Activated naive CD4-positive, alpha-beta T cell treated with anti-CD3 and anti-CD28 coated beads, Interleukin-2, amount 50 U/mL, for 72 hours (primary cell): ENCODE measurements at places on chromosomes 13 and 19. TPM values are rescaled to one million over a fixed set of nuclear protein-coding genes. Genes with fewer than 3 reads are reported as not detected.

- no peak for DNase-seq
Measured at GRCh38 chr13:59340581-59340980, 823.1 kb downstream of the DIAPH3 start.

DNA sequence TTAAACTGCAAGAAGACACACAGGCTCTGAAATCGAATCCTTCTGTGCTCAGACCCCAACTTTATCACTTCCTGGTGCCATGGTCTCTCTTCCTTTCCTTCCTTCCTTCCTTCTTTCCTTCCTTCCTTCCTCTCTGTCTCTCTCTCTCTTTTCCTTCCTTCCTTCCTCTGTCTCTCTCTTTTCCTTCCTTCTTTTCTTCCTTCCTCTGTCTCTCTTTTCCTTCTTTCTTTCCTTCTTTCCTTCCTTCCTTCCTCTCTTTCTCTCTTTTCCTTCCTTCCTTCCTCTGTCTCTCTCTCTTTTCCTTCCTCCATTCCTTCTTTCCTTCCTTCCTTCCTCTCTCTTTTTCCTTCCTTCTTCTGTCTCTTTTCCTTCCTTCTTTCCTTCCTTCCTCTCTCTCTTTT lies 127.2 kb upstream of the CACNA1A start:
- no peak for DNase-seq

DNA sequence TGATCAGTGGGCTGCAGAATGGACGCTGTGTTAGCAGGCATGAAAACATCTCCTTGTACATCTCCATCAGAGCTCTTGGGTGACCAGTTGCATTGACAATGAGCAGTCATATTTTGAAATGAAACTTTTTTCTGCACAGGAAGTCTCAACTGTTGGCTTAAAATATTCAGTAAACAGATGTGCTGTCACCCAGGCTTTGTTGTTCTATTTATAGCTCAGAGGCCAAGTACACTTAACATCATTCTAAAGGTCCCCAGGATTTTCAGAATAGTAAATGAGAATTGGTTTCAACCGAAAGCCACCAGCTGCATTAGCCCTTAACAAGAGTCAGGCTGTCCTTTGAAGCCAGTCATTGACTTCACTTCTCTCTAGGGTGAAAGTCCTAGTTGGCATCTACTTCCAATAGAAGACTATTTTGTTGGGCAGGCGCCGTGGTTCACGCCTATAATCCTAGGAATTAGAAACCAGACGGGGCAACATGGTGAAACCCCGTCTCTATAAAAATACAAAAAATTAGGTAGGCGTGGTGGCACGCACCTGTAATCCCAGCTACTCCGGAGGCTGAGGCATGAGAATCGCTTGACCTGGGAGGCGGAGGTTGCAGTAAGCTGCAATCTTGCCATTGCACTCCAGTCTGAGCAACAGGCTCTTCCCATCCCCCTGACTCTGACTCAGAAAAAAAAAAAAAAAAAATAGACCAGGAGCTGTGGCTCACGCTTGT lies 7.9 kb upstream of the PDE4A start:
- no peak for DNase-seq

GRCh38 chr19:42074513-42075363 lies 1.2 kb upstream of the ZNF574 start:
- DNase-seq = peak; percentile 20

DNA sequence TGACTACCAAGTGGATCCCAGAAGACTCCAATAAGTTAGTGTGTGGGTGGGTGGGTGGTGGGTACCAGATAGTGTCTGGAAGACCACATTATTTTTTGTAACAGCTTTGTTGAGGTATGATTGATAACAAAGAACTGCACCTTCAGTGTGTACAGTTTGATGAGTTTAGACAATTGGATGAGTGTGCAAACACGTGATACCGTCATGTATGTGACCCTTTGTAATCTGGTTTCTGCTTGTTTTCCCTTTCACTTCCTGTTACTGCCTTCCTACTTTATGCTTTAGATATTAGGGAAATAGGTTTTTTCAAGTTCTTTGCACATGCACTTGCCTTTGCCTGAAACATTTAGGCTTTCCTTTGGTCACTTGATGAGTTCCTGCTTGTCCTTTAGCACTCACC lies 8.5 kb downstream of the RPL21 start:
- DNase-seq = no peak

- no peak for DNase-seq
Measured at GRCh38 chr13:29411481-29411880, 184.0 kb downstream of the SLC7A1 start.

DNA sequence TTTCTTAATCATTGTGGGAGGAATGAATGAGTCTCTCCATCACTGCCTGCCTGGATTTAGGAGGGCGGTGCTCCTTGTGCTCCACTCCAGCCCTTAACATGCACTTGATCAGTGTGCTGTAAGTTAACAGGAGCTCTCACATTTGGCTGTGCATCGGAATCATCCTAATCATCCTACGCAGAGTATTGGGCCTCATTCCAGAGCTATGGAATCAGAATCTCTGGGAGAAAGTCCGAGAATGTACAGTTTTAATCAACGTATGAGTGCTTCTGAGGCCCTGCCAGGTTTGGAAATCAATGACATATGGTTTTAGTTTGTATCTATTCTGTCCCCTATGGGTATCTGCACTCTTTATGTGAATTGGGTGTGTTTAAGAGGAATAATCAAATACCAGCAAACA lies 34.9 kb upstream of the DCLK1 start:
- DNase-seq = no peak

DNA sequence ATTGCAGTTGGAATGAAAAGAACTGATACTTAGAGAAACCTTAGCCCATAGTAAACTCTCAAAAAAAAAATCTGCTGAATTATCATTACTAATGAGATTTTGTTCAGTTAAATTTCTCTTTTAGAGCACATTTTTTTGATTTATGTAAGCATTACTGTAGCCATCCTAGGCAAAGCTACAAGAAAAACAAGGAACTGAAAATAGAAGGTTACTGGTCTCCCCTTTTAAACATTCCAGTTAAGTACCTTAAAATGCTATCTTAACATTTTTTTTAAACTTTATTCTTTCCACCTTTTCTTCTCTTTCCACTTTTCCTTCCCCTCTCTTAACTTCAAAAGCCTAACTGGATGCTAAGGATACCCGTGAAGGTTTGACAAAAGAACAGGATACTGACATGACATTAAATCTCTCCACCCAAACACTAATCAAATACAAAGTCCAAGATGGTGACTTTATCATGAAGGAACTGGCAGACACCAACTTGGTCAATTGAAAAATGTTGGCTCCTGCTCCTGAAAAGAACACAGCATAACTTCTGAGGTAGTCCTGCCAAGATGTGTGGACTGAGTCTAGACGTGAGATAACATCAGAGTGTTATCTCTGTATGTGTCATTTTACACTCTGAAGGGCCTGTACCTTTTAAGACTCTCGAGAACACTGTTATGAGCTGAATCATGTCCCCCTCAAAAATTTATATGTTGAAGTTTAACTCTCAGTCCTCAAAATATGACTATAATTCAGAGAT lies 29.5 kb upstream of the SACS start:
- no peak for DNase-seq

- no peak for DNase-seq
Measured at GRCh38 chr19:55473225-55474012, 3.0 kb upstream of the ZNF628 start.

- no peak for DNase-seq
Measured at GRCh38 chr19:29871143-29871542, 59.4 kb downstream of the CCNE1 start.

DNA sequence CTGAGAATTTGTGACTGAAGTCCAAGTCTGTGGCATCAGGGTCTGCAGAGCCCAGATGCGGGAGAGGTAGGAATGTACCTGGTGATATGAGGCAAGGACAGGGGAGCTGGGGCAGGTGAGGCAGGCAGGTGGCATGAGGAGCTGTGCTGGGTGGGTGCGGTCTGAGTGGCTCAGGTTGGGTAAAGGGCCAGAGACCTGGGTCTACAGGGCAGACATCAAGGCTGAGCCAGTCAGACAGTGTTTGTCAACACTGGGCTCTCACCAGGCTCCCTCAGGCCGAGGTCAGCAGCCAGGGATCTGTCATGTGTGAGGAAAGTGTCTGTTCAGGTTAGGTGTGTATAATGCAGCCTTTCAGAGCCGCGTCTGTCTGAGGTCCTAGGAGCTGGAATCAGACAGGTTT lies 18.6 kb downstream of the GPI start:
- no peak for DNase-seq

DNA sequence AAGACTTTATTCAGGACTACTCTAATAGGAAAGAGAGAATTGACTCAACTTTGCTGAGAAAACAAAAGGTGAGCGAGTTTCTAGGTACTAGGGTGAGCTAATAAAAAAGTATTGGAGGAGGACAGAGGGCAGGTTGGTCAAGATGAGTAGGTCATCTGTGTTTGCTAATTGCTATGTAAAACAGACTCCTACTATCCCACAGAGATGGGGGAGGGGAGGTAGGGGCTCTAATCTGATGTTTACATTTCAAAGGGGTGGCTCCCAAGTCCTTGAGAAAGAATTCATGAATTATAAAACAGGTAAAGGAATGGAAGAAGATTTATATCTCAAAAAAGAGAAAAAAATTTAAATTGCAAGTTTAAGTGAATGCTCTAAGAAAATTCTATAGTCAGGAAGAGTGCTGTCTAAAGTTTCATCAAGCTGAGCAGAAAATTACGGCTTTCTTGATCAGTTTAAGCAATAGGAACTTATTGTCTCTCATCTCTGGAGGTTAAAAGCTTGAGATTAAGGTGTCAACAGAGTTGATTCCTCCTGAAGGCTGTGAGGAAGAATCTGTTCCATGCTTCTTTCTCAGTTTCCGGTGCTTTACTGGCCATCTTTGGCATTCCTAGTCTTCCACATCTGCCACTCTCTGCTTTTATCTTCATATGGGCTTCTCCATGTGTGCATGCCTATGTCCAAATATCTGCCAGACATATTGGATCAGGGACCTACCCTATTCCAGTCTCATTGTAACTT lies 790.3 kb downstream of the SLITRK5 start:
- DNase-seq = no peak

The KLF1 gene
- total RNA-seq = 0.54 TPM
